ENCODE measurements at places on chromosomes 6 and 20.

DNA sequence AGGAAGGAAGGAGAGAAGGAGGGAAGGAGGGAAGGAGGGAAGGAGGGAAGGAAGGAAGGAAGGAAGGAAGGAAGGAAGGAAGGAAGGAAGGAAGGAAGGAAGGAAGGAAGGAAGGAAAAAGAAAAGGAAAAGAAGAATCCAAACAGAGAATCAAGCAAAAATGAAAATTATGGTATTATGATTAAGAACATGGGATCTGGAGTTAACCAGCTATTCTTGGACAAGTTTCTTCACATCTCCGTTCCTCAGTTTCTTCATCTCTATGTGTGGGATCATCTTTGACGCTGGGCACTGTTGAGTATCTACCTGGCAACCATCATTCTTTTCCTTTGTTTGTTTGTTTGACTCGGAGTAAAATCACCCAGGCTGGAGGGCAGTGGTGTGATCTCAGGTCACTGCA is 71.6 kb downstream of the ZNF217 start:
- DNase-seq: no peak

DNA sequence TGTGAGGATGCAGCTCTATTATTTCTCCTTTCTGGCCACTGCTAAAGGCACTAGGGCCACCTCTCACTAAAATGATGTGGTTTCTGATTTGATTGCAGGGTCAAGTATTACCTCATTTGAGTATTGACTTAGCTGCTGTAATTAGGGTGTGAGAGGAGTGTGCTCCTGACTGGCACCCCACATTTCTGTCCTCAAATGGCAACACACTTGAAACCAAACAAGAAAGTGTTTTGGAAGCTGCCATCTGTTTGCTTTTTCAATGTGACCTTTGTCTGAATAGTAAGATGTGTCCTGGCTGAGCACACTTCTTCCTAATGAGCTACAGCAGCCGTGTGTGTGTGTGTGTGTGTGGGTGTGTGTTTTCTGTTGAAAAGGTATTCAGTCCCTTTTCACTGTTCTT is 62.8 kb upstream of the SCP2D1 start:
- no peak for DNase-seq

DNA sequence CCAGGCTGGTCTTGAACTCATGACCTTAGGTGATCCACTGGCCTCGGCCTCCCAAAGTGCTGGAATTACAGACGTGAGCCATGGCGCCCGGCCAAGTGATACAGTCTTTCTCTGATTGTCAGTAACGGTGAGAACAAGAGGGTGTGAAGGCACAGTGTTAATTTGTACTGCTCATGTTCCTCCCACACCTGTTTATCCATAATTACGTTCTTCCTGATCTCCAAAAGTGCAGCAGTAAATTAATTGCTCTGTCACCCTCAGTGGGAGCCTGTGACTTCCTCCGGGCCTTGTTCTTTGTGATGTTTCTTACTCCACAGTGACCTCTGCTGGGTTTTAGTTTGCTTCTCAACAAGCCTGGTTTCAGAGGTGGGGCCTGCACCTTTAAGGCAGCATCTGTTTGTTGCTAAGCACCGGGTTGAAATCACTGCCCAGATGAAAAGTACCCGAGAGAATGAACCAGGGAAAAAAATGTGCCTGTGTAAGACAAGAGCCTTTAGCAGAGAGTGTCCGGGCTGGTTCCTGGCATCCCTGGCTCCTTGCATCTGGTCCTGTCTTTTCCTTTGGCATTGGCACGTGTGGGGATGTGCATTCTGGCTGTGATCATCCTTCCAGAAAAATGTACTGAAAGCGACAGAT is 89.1 kb upstream of the CLDN20 start:
- DNase-seq: peak; percentile 61

- DNase-seq: no peak
Observed at GRCh38 chr6:143687591-143687990, 9.8 kb downstream of the PHACTR2 start.

- DNase-seq: no peak
Observed at GRCh38 chr6:97842521-97842920, 559.5 kb upstream of the MMS22L start.

DNA sequence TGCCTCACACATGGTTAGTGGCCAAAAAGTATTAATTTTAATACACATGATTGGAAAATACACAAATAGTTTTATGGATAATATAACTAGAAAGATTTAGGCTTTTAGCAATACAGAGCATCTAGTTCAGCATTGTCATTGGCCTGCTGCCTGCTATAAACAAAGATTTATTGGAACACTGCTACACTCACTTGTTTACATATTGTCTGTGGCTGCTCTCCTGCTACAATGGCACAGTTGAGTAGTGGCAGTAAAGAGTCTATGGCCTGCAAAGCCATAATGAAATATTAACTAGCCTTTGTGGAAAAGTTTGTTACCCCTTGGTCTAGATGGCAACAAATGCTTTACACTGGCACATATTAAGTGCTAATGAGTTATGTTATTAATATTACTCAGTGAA is 37.8 kb downstream of the ZNF451 start:
- no peak for DNase-seq

DNA sequence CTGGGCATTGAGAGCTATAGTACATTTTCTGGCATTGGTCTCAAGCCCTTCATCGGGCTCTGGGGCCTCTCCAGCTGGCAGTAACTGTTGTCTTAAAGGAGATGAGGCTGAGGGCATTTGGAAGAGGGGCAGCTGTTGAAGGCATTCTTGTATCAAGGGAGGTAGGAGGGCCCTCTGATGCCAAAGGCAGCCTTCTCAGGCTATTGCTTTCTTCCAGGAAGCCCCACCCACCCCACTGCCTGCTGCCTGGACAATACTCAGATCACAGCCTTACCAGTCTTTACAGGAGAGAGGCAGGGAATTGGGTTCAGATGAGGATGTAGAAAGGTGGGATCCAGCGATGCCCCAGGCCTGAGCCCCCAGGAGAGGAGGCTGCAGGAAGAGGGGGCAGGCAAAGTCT is 46.0 kb downstream of the CPXM1 start:
- DNase-seq: no peak

GRCh38 chr6:130610303-130610702 is 216.9 kb upstream of the SMLR1 start:
- DNase-seq: no peak
